Ureter (tissue), 1 donor: ENCODE measurements at places on chromosomes 12 and 14. TPM values are rescaled to one million over a fixed set of nuclear protein-coding genes. Genes with fewer than 3 reads are reported as not detected.

DNA sequence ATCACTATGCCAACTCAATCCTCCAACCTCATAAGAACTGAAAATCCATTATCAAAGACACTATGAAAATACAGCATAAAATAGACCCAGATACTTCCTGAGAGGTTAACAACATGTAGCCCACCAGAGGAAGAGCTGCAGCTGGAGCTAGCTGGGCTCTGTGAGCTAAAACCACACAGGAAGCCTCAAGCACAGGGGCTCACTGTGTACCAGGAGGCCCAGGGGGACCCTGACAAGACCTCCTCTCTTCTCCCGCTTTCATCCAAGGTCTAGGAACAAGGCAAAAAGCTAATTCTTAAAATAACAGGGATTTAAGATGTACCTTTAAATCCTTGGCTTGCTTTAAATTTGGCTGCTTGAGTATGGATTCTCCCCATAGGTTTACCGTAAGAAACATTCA is 53.6 kb downstream of the EIF2S3B start:
- no peak for DNase-seq

DNA sequence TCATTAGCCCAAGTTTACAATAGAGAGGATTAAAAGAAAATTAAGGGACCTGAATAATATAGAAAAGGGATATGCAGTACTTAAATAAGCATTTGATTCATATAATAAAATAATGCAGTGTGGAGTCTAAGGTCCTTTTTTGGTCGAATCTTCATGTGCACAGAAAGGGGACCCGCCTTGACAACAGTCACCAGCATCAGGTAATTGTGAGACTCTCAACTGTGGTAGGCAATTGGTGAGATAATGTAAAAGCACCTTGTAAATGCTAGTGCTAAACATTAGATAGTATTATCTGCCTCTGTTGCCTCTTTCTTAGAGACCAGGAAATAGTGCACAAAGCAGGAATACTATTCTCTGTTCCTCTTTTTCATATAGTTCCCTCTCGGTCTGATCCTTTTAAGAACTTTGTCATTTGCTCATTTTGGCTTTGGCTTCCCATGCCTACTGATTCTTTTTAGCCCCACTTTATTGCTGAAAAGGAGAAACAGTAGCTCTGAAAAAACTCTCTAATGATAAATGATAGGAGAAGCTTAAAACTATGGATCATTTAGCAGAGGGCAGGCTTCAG is 17.5 kb downstream of the CHPT1 start:
- DNase-seq: no peak

DNA sequence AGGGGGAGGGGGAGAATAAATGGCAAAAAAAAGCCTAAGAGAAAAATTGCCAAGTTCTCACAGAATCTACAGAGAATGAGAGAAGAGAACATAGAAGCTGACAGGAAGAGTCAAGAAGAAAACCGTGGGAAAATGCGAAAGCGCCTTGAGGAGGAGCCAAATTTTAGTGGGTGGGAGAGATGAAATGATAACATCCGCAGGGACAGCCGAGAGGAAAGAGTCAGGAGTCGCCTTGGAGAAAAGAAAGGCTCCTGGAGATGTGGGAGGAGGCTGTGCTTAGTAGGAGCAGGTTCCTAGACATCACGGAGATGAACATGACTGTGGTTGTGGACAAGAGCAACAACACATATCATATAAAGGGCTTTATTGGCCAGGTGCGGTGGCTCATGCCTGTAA is 49.4 kb downstream of the PHLDA1 start:
- DNase-seq: no peak

DNA sequence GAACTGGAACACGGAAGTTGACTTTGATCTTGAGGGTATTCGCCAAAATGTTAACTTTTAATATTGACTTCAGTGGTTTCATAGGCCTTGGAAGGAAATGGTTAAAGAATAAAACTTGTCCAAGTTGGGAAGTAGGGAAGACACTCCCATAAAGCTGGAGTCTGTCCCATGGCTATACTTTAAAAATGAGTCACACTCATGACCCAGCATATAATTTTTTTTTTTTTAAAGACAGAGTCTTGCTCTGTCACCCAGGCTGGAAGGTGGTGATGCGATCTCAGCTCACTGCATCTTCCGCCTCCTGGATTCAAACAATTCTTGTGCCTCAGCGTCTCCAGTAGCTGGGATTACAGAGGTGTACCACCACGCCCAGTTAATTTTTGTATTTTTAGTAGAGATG is 19.6 kb downstream of the TMPRSS12 start:
- no peak for DNase-seq

DNA sequence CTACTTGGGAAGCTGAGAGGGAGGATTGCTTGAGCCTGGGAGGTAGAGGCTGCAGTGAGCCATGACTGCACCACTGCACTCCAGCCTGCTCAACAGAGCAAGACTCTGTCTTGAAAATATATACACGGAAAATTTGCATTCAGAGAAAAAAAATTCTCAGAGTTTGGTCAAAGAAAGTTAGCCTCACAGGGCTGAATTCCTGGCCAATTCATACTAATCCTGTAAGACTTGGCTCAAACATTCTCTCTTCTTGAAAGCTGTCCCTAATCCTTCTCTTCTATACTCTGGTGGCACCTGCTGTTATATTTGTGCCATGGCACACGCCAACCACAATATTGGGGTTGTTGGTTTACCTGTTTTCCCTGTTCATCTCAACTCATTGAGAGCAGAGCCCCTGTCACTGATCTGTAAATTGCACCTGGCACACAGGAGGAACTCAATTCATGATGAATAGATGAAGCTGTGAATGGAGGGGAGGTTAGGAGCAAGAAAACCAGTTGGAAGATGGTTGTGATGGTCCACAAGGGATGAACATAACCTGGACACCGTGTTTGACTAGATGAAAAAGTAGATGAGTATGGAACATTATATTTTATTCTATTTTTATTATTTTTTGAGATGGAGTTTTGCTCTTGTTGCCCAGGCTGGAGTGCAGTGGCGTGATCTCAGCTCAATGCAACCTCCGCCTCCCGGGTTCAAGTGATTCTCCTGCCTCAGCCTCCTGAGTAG is 36.8 kb upstream of the SPTSSA start:
- no peak for DNase-seq

GRCh38 chr12:108305991-108306501 is 33.1 kb downstream of the CMKLR1 start:
- DNase-seq: no peak

GRCh38 chr12:49146406-49146805 is 15.2 kb upstream of the TUBA1B start:
- no peak for DNase-seq

DNA sequence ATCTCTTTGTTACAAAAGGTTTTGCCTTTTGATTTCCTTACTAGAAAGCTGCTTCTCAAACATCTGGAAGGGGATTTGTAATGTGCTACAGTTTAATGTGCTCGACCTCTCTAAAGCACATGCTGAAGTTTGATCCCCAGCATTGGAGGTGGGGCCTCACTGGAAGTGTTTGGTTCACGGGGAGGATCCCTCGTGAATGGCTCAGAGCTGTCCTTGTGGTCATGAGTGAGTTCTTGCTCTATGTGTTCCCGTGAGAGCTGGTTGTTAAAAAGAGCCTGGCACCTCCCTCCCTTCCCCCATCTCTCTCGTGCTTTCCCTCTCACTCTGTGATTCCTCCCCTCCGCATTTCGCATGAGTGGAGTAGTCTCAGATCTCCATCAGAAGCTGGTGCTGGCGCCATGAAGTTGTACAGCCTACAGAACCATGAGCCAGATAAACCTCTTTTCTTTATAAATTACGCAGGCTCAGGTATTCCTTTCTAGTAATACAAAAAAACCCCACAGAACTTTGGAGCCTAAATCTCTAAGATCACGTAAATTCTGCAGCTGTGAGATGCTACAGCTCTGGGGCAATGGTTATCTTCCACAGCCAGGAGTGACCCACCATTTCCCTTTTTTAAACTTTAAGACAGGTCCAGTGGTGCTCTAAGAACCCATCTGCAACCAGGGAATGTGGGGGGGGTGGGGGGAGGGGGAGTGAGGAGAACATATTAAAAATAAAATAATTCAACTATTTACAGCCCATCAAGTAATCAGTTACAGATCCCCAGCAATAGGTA is 214.4 kb downstream of the FOXN3 start:
- no peak for DNase-seq

- no peak for DNase-seq
Measured at GRCh38 chr14:90549794-90550641, 153.2 kb downstream of the CALM1 start.

- peak; percentile 74 for DNase-seq
Measured at GRCh38 chr14:67532998-67533753, at the start of gene PLEKHH1. PLEKHH1 (plus strand) TSS chr14:67533290; CDS start chr14:67541868, 8,578 bp downstream.

GRCh38 chr12:115667116-115667515 is 610.4 kb downstream of the MED13L start:
- DNase-seq: no peak

GRCh38 chr14:81366884-81367283 is 33.2 kb downstream of the STON2 start:
- DNase-seq: no peak

GRCh38 chr14:89476354-89476896 is 59.4 kb upstream of the FOXN3 start:
- no peak for DNase-seq

Gene MORN3
- total RNA-seq: 1.8 TPM

Gene INSM2
- not detected for total RNA-seq

Gene CHFR
- total RNA-seq: 67.0 TPM

Gene KRT72
- total RNA-seq: not detected

Gene CMKLR1
- 5.2 TPM for total RNA-seq

Gene DAO
- total RNA-seq: not detected

Gene BTBD7
- 54.3 TPM for total RNA-seq

Gene AJUBA
- total RNA-seq: 39.9 TPM

Gene CDH24
- total RNA-seq: 3.7 TPM

Gene OVCH1
- total RNA-seq: 0.18 TPM
